DMS79 treated with DMSO at 0.1 percent for 48 hours (cell line): ENCODE measurements at places on chromosomes 2 and 18.

GRCh38 chr2:172859581-172860335 lies 124.1 kb downstream of the RAPGEF4 start:
- DNase-seq = no peak

- DNase-seq = peak; percentile 32
Observed at GRCh38 chr18:9475643-9476591, 604 bp downstream of the RALBP1 start.

DNA sequence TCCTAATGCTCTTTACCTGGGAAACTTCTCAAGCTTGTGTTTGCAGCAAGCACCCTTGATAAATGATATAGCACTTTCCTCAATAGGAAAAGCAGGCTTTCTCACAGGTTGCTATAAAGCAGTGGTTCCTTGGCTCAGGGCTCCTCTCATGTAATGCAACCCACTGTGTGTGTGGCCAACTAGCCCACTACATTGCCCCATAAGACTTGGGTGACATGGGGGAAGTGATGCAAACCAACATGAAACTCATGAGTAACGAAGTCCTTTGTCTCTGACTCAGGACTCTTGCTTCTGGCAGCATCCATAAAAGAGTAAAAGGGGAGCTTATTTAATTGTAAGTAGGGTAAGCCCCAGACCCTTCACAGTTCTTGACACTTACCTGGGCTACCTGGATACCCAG lies 106.9 kb downstream of the COL4A4 start:
- DNase-seq = no peak

GRCh38 chr2:63268946-63269345 lies 218.3 kb downstream of the OTX1 start:
- no peak for DNase-seq

- DNase-seq = no peak
Observed at GRCh38 chr2:126823951-126824350, 74.7 kb upstream of the TEX51 start.

- no peak for DNase-seq
Observed at GRCh38 chr2:60413814-60414168, 139.7 kb downstream of the BCL11A start.

DNA sequence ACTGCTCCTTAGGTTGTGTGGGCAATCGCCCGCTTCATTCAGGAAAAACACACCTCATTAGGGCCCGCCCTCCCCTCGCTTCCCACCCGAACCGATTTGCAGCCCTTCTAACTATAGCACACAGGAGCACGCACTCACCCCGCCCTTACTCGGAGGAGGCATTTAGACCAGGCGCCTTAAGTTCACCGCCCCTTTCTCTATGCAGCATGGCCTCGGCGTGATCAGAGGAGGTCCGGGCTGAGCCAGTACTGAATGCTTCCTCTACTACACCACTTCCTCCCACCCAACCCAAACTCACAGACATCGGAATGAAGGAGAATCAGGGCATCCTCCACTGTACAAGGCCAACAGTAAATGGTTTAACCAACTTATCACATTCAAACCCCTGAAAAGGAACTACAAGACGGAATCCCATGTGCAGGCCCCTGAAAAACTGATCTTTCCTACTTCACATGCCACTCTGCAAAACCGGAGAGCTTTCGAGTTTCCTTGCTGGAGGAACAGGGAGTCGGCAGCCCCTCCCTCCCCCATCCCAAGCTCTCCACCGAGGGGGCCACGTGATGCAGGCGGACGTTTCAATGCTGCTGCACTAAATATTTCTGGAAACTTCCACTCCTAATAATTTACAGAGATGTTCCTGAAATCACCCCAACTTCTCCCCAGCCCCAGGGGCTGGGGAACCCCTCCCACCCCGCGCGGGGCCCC lies 1.4 kb downstream of the XPO1 start:
- peak; percentile 77 for DNase-seq

DNA sequence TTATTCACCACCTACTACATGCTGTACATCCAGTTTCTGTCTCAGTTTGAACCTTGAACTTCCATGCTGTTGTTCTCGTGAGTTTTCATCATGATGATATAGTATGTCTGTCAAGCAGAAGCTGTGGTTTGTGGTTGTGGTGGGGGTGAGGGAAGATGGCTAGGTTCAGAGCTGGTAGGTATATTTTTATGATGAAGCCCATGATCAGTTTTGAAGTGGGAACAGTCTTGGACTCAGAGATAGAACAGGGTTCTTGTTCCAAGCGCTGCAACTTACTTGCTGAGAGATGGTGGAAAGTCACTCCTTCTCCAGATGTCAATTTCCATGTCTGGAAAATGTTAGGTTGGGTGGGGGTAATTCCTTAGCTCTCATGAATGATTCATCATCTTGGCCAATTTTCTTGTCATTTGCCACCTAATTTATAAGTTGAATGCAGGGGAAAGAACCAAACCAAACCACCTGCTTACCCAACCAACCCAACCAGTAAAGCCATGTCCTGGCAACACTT lies 21.6 kb downstream of the PMAIP1 start:
- no peak for DNase-seq

DNA sequence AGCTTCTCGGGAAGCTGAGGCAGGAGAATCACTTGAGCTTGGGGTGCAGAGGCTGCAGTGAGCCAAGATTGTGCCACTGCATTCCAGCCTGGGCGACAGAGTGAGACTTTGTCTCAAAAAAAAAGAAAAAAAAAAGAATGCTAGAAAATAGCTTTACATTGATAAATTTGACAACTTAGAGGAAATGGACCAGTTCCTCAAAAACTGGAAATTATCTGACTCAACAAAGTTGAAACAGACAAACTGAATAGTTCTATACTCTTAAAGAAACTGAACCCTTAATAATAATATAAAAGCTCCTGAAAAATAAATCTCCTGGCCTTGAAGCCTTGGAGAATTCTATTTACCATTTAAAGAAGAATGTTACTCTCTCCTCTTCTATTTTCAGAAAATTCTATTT lies 151.0 kb upstream of the BCL2L11 start:
- DNase-seq = no peak

DNA sequence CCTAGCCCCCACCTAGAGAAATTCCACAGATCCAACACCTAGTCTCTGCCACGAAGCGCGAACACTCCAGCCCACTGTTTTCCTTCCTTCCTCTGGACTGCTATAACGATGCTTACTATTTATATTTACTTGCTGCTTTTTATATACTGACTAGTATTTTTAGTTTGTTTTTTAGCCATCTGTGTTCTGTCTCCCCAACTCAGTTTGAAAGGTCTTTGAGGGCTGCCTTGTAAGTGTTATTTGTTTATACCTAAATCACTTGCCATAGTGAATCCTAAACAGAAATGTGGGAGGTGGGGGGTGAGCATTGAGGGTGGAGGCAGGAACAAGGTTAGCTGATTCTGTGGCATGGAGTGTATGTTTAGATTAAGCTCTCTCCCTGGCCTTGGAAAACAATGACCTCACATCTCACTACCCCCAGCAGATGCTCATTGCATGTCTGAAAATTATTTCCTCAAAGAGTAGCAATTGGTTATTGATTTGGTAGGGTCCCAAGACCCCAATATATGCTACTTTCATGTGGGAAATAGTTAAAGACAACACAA lies 1.1 kb upstream of the NCKAP5 start:
- DNase-seq = no peak

DNA sequence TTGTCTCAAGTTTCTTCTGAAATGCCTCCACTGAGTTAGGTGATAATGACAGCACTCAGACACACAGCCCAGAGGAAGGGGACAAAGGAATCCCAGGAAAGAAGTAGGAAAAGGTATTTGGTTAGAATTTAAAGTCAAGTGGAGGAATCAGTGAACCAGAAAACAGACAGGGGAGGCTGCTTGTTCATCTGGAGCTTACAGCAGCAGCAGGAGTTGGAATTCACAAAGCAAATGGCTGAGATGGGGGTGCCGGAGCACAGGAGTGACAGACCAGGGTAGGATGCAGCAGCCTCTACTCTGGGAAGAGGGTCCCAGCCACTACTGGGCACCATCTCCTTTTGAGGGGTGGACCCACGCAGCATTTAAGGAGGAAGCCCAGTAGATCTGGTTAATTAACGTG lies 104.8 kb downstream of the ST6GAL2 start:
- no peak for DNase-seq

DNA sequence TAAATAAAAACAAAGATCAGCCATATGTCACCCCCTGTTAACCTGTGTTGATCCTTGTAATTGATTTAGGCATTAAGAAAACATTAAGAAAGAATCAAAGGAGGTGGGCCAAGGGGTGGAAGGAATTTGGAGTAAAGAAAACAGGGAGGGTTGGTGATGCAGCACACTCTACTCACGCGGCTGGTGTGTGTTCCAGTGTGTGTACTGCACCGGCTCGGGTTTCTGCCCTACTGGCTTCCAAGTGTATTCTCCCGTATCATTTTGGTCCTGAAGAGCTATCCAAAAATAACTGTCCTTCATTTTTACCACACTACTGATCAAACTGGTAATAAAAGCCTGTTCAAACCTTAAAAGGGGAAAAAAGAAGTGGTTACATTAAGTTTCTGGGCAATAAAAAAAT lies 56.9 kb downstream of the PLA2R1 start:
- DNase-seq = no peak

DNA sequence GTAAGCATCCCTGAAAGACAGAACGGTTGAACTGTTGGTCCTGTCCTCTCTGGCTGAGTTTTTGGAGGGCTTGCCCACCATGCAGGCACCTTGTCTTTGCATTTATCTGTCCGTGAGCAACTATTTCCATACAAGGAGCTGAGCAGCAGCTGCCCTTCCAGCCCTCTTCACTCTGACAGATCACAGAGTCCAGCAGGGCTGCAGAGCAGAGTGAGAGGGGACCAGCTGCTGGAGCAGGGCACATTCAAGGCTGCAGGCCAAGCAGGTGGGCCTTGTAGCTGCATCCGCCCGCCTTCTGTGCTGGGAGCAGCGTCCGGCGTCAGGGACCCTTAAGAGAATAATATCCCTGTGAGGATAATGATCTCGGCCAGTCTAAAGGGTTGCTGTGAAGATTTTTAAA lies 9.5 kb downstream of the SMYD1 start:
- no peak for DNase-seq

DNA sequence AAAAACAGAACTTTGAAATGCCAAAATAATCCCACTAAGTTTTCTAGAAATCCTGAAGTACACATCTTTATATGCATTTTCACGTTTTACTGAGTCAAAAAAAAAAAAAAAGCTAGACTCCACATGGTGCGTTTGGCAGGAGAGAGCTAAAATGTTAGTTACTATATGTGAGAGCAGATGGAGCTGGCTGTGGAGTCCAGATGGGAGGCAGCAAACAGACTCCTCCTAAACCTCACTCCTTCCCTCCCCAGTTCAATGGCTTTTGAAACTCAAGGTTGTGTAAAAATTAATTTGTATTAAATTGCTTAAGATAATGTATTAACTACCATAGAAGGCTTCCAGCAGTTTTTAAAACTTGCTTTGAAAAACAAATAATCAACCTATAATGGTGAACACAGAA lies 248.8 kb downstream of the AGPS start:
- no peak for DNase-seq

- peak; percentile 64 for DNase-seq
Observed at GRCh38 chr2:9030190-9030589, 26.7 kb upstream of the MBOAT2 start.

DNA sequence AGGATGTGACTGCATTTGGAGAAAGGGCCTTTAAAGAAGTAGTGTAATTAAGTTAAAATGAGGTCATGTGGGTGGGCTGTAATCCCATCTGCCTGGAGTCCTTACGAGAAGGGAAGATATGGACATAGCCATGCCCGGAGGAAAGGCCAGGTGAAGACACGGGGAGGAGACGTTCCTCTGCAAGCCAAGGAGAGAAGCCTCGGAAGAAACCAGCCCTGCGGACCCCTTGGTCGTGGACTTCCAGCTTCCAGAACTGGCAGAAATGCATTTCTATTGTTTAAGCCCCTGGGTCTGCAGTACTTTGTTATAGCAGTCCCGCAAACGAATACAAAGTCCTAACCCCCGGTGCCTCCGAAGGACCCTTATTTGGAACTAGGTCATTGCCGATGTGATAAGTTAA lies 87.6 kb upstream of the TAF1B start:
- DNase-seq = no peak

GRCh38 chr18:47594621-47595086 lies 335.8 kb downstream of the SMAD2 start:
- peak; percentile 48 for DNase-seq

DNA sequence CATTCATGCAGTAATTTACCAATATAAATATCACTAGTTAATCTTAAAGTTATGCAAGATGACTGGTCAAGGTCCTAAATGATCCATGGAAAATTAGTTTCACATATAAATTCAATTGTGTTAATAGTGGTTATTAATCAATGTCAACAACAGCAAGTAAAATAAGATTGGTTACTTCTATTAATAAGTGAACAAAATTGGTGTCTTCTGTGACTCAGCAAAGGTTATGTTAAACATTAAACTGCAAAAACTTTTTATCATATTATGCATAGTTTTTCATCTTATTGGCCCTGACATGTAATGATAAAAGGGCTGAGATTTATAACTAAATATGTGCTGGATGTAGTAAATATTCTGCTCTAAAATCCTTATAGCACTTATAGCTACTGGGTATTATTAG lies 359.0 kb upstream of the UBE2E3 start:
- DNase-seq = no peak

GRCh38 chr18:24486684-24487083 lies 26.2 kb downstream of the HRH4 start:
- no peak for DNase-seq
